ENCODE measurements at places on chromosomes 3 and 15. TPM values are rescaled to one million over a fixed set of nuclear protein-coding genes. Genes with fewer than 3 reads are reported as not detected.

DNA sequence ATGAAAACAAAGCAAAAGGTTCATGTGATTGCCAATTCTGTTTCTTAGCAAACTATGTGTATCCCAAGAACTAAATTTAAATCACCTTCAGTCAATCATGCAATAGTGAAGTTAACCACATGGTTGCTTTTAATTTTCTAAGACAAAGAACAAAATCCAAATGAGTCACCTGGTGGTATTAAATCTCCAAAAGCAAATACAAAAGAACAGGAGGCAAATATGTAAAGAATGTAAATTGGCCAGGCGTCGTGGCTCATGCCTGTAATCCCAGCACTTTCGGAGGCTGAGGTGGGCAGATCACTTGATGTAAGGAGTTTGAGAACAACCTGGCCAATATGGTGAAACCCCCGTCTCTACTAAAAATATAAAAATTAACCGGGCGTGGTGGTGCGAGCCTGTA lies 54.2 kb upstream of the PIK3R4 start:
- no peaks in the 10 kb centered on the region for H3K4me1 ChIP-seq
- no peak overlapping the region for H3K4me3 ChIP-seq
- H3K27ac ChIP-seq, result no peak overlapping the region
- DNase-seq, result no peak
- H3K36me3 ChIP-seq, result no peaks in the 10 kb centered on the region
- H3K27me3 ChIP-seq, result peaks cover 2% of the 10 kb centered on the region

DNA sequence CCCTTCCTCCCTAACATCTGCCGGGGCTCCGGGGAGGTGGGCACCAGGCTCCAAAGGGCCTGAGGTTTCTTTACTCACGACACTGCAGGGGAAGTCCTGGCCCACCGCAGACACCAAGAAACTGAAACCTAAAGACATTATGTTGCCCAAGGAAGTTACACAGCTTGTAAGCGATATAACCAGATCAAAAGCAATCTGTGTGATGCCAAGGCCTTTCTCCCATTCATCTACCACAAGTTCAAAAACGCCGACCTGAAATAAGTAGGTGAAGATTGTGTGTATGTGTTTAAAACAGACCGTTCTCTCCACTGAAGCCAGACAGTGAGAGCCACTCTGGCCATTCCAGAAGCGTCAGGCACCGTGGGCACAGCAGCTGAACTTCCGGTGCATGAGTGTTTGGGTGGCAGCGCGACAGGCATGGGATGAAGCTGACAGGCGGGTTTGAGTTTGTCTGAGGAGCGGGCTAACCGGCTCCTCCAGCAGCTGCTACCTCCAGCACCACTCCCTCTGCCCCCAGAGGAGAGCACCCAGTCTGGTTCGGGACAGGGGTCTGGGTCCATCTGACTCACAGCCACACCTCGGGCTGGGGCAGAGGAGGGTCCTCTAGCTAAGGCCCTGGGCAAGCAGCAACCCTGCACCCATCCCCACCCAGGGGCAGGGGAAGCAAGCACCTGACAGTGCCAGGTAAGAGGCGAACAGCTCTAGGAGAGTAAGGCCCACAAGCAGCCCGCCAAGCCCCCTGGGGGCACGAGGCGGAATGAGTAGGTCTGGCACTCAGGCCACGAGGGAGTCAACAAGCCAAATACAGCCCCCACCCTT lies 1.3 kb downstream of the TNK2 start:
- no peaks in the 10 kb centered on the region for H3K36me3 ChIP-seq
- no peaks in the 10 kb centered on the region for H3K27me3 ChIP-seq
- no peak for DNase-seq
- H3K4me3 ChIP-seq, result peak overlapping the region; percentile 35
- H3K27ac ChIP-seq, result no peak overlapping the region
- peaks cover 41% of the 10 kb centered on the region for H3K4me1 ChIP-seq

CPEB1 gene
- 0.65 TPM for total RNA-seq

DNA sequence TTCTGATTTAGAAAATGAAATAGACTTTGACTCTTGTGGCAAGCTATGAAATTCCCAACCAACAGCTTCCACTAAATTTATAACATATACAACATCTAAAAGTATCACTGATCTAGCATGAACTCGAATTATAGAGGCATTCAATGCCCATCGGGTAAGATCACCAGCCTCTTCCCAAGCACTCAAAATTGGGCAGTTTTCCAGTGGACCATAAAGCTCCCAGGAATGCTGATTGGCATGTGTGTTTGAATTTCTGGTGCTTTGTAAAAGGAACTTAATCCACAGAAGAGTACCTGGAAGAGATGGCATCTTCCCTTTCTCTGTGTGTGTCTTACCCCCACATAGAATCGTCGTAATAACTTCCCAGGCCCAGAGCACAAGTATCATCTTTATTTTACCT lies 10.0 kb downstream of the LRTM1 start:
- H3K27ac ChIP-seq, result peak overlapping the region; percentile 82
- H3K27me3 ChIP-seq, result no peaks in the 10 kb centered on the region
- DNase-seq, result no peak
- H3K36me3 ChIP-seq, result no peaks in the 10 kb centered on the region
- H3K4me3 ChIP-seq, result no peak overlapping the region

- no peak overlapping the region for H3K27ac ChIP-seq
- no peaks in the 10 kb centered on the region for H3K27me3 ChIP-seq
- peaks cover 13% of the 10 kb centered on the region for H3K4me1 ChIP-seq
- no peak overlapping the region for H3K4me3 ChIP-seq
- DNase-seq, result no peak
Observed at GRCh38 chr3:65995515-65995914, 43.2 kb downstream of the MAGI1 start.

- H3K27ac ChIP-seq, result peak overlapping the region; percentile 98
- peaks cover 14% of the 10 kb centered on the region for H3K36me3 ChIP-seq
- H3K27me3 ChIP-seq, result no peaks in the 10 kb centered on the region
- no peak overlapping the region for H3K4me3 ChIP-seq
- peaks cover 65% of the 10 kb centered on the region for H3K4me1 ChIP-seq
- DNase-seq, result no peak
Observed at GRCh38 chr3:71497971-71498444, 85.5 kb downstream of the FOXP1 start.

- no peak overlapping the region for H3K4me3 ChIP-seq
- H3K4me1 ChIP-seq, result peaks cover 12% of the 10 kb centered on the region
- H3K27ac ChIP-seq, result no peak overlapping the region
- peaks cover 7% of the 10 kb centered on the region for H3K36me3 ChIP-seq
- no peaks in the 10 kb centered on the region for H3K27me3 ChIP-seq
Observed at GRCh38 chr15:89677381-89677780, 1.8 kb downstream of the PLIN1 start.

PPM1L gene
- total RNA-seq, result 8.8 TPM

CFAP20DC gene
- total RNA-seq, result 1.4 TPM

Measured in osteocyte (in vitro differentiated cells).